ENCODE measurements at places on chromosomes 1 and 21.

GRCh38 chr1:9792156-9793042 lies 31.4 kb downstream of the CLSTN1 start:
- no peak for DNase-seq

- DNase-seq = peak; percentile 54
These were observed 180.3 kb downstream of the DISC1 start for GRCh38 chr1:231806623-231807495.

DNA sequence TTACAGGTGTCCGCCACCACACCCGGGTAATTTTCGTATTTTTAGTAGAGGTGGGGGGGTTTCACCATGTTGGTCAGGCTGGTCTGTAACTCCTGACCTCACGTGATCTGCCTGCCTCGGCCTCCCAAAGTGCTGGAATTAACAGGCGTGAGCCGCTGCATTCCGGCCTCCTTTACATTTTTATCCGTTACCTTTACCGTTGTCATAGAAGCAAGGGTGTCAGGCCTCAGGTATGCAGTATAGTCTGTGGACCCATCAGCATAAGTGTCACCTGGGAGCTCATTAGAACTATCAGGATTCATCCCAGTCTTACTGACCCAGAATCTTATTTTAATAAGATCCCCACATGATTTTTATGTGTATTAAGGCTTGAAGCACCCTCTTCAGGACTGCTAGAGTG lies 5.4 kb downstream of the CDC42 start:
- DNase-seq = no peak

- no peak for DNase-seq
These were observed 322.9 kb downstream of the BARHL2 start for GRCh38 chr1:90394247-90394646.

All from Peyer's patch (tissue), 4 donors.